ENCODE measurements at places on chromosomes 16 and 17.

DNA sequence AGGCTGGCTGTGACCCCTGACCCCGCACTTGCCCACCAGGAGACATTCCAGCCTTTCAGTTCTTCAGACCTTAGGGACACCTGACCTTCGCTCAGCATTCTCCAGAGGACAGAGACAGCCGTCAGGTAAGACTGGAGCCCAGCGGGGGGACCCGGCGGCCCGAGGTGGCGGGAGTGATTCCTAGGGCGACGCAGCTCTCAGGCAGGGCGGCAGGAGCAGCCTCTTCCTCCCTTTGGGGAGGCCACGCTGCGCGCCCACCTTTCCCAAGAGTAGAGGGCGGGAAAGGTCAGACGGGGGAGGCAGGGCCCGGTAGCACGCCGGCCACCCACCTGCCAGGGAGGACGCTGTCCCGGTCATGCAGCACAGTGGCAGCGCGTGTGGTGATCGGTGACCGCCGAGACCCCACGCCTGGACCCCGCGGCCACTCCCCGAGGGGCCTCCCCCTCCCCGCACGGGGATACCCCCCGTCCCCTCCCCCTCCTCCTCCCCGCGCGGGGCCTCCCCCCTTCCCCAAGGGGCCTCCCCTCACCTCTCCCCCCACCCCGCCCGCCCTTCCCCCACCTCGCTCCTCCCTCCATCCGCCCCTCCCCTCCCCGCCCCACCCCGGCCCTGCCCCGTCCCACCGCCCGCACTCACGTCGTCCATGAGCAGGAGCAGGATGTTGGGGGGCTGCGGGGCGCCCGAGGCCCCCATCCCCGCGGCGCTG is 472 bp downstream of the GALNS start:
- peak; percentile 37 for DNase-seq

- no peak for DNase-seq
Measured at GRCh38 chr16:4911970-4912386, 25.0 kb downstream of the PPL start.

GRCh38 chr17:45149037-45149668 is 878 bp downstream of the HEXIM1 start:
- DNase-seq = peak; percentile 96

DNA sequence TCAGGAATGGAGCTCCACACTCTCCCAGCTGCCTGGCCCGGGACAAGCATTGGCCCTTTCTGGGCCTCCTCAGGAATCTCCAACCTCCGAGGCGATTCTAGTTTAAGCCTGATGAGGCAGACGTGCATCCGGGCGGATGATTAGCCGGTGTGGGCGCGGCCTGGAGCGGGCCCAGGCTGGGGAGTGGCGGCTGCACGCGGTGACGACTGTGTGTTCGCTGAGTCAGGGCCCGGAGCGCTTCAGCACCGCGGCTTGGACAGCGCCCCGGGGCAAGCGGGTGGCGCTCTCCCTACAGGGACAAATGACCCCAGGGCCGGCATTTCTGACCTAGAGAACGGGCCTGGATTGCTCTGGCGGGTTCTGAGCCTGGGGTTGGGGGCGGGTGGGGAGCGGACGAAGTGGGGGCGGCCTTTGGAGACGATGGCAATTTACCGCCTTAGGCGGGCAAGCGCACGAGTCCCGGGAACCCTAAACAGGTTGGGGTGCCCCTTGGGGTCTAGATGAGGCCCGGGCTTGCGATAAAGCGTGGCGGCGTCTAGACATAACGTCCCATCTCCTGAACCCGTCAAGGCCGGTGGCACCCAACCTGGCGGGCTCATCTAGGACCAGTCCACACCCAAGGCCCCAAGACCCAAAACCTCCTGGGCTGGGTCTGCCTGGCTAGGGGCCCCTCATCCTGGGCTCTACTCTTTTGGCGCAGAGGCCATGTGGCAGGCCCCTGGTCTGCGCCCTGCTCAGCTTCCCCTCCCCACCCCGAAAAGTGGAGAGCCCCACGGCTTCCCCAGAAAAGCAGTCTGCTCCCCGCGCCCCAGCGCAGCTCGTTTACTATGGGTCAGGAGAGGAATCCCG is 22.3 kb upstream of the ZNHIT3 start:
- DNase-seq = peak; percentile 93

- peak; percentile 18 for DNase-seq
Measured at GRCh38 chr17:58421711-58422110, 4.4 kb upstream of the RNF43 start.

DNA sequence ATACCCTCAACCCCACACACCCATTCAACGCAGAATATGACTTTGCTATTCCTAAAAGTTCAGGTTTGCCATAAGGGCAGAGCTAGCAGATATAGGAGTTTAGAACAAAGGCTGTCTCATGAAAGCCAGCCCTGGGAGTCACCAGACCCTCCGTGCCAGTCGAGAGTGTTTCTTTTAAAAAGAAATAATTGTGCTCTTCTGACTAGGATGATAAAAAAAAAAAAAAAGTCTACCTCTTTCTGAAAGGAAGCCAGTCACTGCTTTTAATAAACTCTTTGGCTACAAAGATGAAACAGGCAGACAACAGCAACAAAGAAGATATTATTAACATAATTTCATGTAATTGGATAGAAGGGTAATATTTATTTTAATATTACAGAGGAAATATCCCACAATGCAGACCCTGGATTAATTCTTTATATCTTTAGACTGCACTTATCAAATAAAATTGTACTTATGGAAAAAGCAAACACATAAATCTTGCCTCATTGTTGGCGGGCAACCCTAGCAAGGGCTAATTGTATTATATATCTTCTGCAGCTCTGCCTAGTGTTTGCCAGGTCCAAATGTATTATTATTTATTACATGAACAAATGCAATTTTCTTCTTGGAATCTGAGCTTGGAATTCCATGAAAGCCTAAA is 277.5 kb upstream of the DYNLRB2 start:
- DNase-seq = no peak

GRCh38 chr16:75590920-75591843 is 25.0 kb downstream of the GABARAPL2 start:
- DNase-seq = peak; percentile 74

DNA sequence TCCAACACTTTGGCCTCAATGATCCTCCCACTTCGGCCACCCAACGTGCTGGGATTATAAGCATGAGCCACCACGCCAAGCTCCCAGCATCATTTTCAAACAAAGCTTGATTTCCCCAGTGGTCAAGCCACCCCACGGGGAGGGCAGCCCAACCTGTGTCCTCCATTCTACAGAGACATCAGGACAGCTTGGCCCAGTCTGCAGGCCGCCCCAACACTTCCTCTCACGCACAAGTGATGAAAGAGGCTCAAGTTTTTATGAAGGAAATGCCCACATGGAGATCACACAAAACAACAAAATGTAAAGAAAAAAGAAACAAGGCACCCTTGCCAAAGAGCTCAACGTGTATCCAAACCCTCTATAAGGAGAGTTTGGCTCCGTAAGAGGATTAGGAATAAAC is 112.4 kb downstream of the XYLT1 start:
- DNase-seq = no peak

GRCh38 chr17:42363767-42364585 is 24.3 kb downstream of the STAT3 start:
- DNase-seq = no peak

DNA sequence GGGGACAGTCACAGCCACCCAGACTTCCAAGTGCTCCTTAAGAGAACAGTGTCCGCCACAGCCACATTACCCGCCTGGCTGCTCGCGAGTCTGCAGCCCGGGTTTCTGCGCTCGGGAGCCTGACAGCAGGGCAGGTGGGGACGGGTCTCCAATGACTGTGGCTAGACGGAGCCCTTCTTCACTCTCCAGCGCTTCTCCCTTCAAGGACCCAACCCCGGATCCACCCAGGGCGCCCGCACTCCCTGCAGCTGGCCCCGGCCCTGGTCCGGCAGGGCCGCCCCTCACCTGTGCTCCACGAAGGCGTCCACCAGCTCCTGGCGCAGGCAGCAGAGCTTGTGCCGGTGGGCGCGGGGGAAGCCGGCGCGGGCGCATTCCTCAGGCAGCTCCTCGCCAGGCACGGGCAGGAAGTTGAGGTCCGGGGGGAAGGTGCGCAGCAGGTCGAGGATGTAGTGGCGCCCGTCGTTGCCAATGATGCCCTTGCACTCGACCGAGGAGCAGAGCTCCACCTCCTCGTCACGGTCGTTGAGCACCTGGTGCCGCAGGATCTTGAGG is 13.9 kb downstream of the CLUH start:
- no peak for DNase-seq

- DNase-seq = no peak
Measured at GRCh38 chr17:74842146-74842598, 17.5 kb downstream of the GRIN2C start.

GRCh38 chr16:66326991-66327513 is 39.4 kb upstream of the CDH5 start:
- peak; percentile 90 for DNase-seq

DNA sequence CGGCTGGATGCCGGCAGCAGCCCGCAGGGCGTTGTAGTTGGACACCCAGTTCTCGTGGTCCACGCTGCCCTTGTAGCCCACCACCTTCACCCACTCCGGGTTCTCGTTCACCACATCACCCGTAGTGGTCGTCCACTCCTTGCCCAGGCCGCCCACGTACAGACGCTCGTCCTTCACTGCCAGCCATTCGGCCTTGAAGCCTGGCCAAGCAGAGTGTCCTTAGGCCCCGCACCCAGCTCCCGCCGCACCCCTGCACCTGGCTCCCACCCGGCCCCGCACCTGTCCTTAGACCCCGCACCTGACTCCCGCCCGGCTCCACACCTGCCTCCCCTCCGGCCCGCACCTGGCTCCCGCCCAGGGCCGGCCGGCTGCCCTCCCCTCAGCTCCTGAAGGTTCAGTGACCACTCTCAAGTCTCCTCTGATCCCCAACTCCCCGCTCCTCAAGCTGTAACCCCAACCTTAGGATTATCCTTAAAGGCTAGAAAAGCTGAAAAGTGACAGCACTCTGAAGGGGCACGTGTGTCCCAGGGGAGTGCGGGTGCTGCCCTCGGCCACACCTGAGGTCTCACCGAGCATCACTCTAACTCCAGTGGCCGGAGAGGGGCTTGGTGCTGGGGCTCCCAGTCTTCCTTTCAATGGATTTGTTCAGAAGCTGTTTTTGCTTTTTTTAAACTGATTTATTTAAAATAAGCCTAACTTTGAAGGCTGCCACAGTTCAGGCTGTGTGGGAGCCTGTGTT is 14.4 kb downstream of the CANT1 start:
- DNase-seq = no peak

DNA sequence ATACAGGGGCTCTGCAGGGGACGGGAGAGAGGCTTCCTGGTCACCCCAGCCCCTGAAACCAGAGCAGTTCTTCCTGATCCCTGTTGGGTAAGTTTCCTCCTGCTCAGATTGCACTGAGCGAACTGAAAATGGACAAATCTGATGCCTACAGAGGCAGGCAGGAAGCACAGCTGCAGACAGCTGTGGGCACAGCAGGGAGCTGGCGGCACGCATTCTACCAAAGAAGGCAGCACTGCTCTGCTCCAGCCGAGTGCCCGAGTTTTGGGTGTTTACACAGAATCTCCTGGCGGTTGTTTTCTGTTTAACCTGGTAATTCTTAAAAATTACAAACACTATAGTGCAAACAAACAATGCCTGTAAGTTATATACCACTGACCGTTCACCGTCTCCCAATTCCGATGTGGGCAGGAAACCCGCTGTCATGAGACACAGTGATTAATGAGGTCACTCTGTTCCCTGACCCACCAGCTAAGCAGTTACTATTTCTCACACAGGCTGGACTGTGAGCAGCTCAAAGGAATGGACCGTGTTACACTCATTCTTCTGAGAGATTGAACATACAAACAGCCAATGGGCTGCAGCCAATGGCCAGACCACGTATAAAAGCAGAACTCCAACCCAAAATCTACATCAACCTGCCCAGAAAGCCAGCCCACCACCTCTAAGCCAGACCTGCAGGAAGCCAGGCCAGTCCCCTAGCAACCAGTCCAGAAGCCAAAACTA is 25.5 kb downstream of the NSMCE1 start:
- peak; percentile 83 for DNase-seq

DNA sequence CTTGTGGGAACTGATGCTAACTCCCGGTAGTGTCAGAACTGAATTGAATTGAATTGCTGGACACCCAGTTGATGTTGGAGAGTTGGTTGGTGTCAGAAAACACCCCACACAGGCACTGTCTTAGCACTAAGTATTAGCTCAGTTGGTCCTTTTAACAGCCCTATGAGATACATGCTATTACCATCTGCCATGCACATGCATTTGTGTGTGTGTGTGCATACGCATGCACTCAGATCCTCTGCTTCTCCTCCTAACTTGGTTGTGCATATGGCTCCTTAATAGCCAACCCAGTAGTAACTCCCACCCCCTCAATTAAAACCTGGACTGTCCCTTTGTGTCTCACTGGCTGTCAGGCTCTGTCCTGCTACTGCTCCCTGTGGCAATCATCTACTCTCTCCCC is 32.3 kb upstream of the DYNLL2 start:
- no peak for DNase-seq

- no peak for DNase-seq
Measured at GRCh38 chr17:80659651-80660050, 115.0 kb downstream of the RPTOR start.

DNA sequence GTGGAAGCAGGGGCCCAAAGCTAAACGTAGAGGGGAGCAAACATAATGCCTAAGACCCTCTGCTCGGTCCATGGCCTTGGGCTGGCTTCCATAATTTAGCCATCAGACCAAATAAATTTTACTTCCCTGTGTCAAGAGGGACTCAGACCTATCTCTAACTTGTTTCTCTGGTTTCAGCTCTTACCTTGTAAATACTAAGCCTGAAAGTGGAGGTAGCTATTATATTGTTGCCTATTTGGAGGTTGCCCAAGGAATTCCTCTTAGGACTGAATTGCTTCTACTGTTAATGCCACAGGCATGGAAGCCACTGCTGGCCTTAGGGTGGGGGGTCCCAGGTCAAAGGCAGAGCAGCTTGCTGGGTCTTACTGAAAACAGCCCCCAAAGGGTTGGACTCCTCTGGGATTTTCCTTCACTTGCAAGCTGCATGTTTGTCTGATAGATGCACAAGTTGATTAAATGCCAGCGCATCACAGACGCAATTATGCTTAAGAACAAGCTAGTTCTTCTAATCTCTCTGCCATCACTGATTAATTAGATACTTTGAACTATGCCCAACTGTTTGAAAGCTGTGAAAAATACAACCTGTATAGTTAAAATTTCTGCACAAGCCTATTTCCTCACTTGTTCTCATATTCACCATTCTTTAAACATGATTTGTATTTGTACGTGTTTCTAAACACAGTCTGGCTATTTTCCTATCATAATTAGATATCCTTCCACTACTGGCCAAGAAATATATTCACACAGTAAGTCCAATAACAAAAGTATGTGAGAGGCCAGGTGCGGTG is 67.9 kb upstream of the HAS3 start:
- no peak for DNase-seq

GRCh38 chr17:44345454-44346026 is 438 bp downstream of the GRN start:
- DNase-seq = peak; percentile 93
